Activated CD8-positive, alpha-beta memory T cell treated with anti-CD3 and anti-CD28 coated beads, Interleukin-2, amount 10 ng/mL, durations not matched to agents 7 days and 5 days (primary cell): ENCODE measurements at places on chromosomes 1 and 21. TPM values are rescaled to one million over a fixed set of nuclear protein-coding genes. Genes with fewer than 3 reads are reported as not detected.

The COL11A1 gene
- total RNA-seq, result not detected

The ALG14 gene
- total RNA-seq, result 2.8 TPM

The MAP3K7CL gene
- total RNA-seq, result 9.3 TPM

The KIF1B gene
- total RNA-seq, result 21.3 TPM

The LSS gene
- 49.5 TPM for total RNA-seq

DNA sequence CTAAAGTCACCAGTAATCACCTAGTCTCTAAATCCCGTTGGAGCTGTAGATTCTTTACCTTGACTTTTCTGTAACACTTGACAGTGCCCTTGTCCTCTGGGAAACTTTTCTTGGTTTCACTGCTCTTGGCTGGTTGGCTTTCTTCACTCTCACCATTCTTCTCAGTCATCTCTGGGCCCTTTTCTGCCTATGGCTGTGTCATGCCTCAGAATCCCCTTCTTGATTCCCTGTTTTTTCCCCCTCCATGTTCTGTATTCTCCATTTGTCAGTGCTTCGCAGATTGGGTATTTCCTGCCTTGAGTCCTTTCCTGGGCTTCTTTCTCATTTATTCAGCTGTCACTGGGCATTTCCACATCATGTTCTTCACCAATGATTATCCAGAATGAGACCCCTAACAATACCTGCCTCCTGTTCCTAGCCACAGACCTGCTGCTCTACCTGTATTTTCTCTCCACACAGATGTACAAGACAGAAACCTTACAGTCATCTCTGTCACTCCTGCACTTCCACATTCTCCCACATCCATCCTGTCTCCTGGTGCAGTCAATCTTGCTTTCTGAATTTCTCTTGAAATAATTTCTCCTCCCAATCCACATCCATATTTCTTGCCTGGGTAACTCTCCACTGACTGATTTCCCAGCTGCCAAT, 14.7 kb downstream of the UCK2 start:
- no peak for DNase-seq
- no peaks in the 10 kb centered on the region for H3K27me3 ChIP-seq
- H3K36me3 ChIP-seq, result peaks cover 13% of the 10 kb centered on the region
- no peak overlapping the region for H3K4me3 ChIP-seq
- peak overlapping the region; percentile 5 for H3K27ac ChIP-seq

GRCh38 chr1:156063997-156064285, 3.0 kb downstream of the RAB25 start:
- no peaks in the 10 kb centered on the region for H3K27me3 ChIP-seq
- no peak overlapping the region for H3K4me3 ChIP-seq
- peaks cover 18% of the 10 kb centered on the region for H3K4me1 ChIP-seq
- no peaks in the 10 kb centered on the region for H3K36me3 ChIP-seq

- DNase-seq, result no peak
- peak overlapping the region; percentile 96 for H3K27ac ChIP-seq
- H3K4me1 ChIP-seq, result peaks cover 54% of the 10 kb centered on the region
- no peaks in the 10 kb centered on the region for H3K27me3 ChIP-seq
Observed at GRCh38 chr1:156740237-156740740, 599 bp downstream of the MRPL24 start.

GRCh38 chr1:221727146-221728036, 14.5 kb downstream of the DUSP10 start:
- no peaks in the 10 kb centered on the region for H3K27me3 ChIP-seq
- peaks cover 78% of the 10 kb centered on the region for H3K4me1 ChIP-seq
- no peak for DNase-seq
- peak overlapping the region; percentile 31 for H3K4me3 ChIP-seq
- H3K36me3 ChIP-seq, result peaks cover 72% of the 10 kb centered on the region
- peak overlapping the region; percentile 92 for H3K27ac ChIP-seq

GRCh38 chr1:184093071-184093470, 41.5 kb downstream of the TSEN15 start:
- DNase-seq, result no peak
- H3K36me3 ChIP-seq, result peaks cover 11% of the 10 kb centered on the region
- no peaks in the 10 kb centered on the region for H3K4me1 ChIP-seq
- H3K27ac ChIP-seq, result no peak overlapping the region

DNA sequence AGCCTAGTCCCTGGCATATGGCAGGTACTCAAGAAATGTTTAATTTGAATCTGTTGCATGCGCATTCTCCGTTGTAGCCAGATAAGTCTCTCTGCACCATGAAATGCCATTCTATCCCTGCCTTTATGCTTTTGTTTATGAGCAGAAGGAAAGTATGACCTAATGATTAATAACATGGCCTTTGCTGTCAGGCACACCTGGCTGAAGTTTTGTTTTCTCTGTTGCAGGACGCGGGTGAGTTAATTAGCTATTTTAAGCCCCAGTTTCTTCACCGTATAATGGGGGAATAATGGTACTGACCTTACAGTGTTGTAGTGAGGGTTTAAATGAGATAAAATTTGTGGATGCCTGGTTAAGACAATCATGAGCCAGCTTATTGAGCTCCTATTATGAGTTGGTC, 87.7 kb downstream of the ST6GALNAC3 start:
- DNase-seq, result no peak
- H3K4me3 ChIP-seq, result no peak overlapping the region
- no peaks in the 10 kb centered on the region for H3K27me3 ChIP-seq
- no peaks in the 10 kb centered on the region for H3K36me3 ChIP-seq
- H3K4me1 ChIP-seq, result no peaks in the 10 kb centered on the region

DNA sequence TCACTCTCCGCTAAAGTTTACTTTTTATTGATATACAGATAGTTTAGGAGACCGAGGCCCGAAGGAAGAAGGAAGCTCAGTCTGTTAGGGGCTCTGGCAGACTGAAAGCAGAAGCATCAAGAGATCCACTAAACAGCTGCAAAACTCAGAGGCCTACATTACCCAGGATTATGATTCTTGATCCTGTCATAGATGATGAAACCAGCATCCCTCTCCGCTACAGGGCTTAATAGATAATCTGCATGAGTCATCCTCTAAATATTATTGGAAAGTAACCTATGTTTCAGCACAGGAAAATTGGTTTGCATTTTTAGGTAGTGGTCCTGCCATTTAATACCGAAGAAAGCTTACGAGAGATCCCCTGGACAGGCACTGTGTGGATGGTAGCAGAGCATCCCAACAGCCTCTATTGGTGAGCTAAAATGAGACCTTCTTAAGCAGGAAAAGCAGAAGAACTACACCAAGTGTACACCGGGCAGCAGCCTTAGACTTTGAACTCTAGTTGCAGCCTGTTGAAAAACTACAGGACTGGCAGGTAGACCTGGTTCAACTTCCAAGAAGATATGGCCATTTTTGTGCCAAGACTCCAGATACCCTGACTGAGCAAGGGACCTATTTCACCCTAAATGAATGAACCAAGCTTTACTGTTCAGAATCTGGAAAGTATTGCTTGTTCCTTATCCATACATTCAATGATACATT, 6.8 kb downstream of the CASQ2 start:
- H3K36me3 ChIP-seq, result no peaks in the 10 kb centered on the region
- H3K4me1 ChIP-seq, result no peaks in the 10 kb centered on the region
- H3K27me3 ChIP-seq, result peaks cover 11% of the 10 kb centered on the region
- no peak for DNase-seq

DNA sequence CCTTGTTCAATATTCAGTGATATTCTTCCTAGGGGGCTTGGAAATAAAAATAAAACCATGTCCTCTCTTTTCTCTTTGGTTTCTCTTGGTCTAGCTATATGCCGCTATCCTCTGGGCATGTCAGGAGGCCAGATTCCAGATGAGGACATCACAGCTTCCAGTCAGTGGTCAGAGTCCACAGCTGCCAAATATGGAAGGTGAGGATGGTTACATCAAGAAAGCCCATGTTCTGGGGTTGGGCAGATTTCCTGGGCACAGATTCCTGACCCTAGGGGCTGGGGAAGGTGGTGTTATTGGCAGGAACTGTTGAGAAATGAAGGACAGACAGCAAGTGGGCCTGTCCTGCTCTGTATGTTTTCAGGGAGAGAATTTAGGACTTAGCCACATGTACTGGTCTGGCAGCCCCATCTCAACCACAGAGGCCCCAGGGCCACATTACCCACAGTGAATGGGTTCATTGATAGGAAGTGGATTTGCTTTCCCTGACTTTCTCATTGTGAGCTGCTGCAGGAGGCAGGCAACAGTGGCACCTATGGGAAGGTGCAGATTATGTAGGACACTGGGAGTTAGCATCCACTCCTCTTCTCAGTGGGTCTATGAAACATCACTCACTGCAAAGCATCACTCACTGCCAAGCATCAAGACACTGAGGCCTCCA, 37.4 kb upstream of the HSD17B7 start:
- DNase-seq, result no peak
- no peaks in the 10 kb centered on the region for H3K4me1 ChIP-seq
- H3K27me3 ChIP-seq, result peaks cover 6% of the 10 kb centered on the region
- H3K4me3 ChIP-seq, result no peak overlapping the region
- H3K27ac ChIP-seq, result no peak overlapping the region

- no peak for DNase-seq
- no peak within 1 kb of the TSS for H3K27ac ChIP-seq
- no peaks in the 10 kb centered on the region for H3K36me3 ChIP-seq
- peaks cover 78% of the 10 kb centered on the region for H3K27me3 ChIP-seq
- H3K4me1 ChIP-seq, result peaks cover 4% of the 10 kb centered on the region
Observed at GRCh38 chr1:146021622-146022402, at the start of gene HJV. HJV (minus strand) TSS chr1:146021735; CDS start chr1:146020231, 1,504 bp downstream.

DNA sequence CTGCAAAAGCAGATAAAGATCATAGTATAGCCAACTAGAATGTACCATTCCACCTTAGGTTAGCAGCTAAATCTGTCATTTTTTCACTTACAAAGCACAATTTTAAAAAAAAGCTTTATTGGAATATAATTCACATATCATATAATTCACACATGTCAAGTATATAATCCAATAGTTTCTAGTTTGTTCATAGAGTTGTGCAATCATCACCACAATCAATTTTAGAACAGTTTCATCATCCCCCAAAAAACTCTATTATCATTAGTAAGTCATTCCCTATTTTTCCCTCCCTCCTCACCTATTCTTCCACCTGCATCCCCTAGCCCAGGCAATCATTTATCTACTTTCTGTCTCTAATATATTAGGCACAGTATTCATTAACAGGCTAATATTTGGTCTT, 32.0 kb upstream of the INSL5 start:
- peaks cover 3% of the 10 kb centered on the region for H3K27me3 ChIP-seq
- no peak overlapping the region for H3K4me3 ChIP-seq
- no peak for DNase-seq
- no peaks in the 10 kb centered on the region for H3K4me1 ChIP-seq
- no peaks in the 10 kb centered on the region for H3K36me3 ChIP-seq
- no peak overlapping the region for H3K27ac ChIP-seq

- DNase-seq, result no peak
- H3K4me3 ChIP-seq, result no peak overlapping the region
- no peak overlapping the region for H3K27ac ChIP-seq
- peaks cover 36% of the 10 kb centered on the region for H3K36me3 ChIP-seq
- no peaks in the 10 kb centered on the region for H3K27me3 ChIP-seq
Observed at GRCh38 chr1:150628766-150629114, 672 bp downstream of the ENSA start.

DNA sequence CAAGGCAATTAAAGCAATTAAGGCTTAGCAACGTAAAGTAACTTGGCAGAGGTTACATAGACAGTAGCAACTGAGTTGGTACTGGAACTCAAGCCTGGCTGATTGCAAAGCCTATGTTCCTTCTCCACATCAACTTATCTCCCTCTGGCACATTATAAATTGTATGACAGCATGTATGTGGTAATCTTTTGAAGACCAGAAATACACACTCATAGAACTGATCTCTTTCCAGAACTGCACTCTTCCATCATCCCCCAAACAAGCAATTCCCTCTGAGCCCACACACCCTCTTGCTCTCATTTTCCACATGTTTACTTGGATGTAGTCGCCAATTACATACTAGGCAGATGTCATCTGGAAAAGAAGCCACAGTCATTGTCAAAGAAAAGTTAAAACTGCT, 502.2 kb downstream of the PLPP3 start:
- H3K4me3 ChIP-seq, result no peak overlapping the region
- no peaks in the 10 kb centered on the region for H3K4me1 ChIP-seq
- no peaks in the 10 kb centered on the region for H3K27me3 ChIP-seq
- H3K36me3 ChIP-seq, result no peaks in the 10 kb centered on the region

GRCh38 chr1:223341121-223341520, 22.9 kb downstream of the SUSD4 start:
- H3K4me3 ChIP-seq, result no peak overlapping the region
- H3K27me3 ChIP-seq, result no peaks in the 10 kb centered on the region
- no peak for DNase-seq
- no peak overlapping the region for H3K27ac ChIP-seq
- H3K36me3 ChIP-seq, result no peaks in the 10 kb centered on the region

GRCh38 chr21:31938330-31939301, 65.8 kb downstream of the HUNK start:
- no peak overlapping the region for H3K4me3 ChIP-seq
- H3K4me1 ChIP-seq, result no peaks in the 10 kb centered on the region
- no peak overlapping the region for H3K27ac ChIP-seq
- no peak for DNase-seq
- H3K36me3 ChIP-seq, result no peaks in the 10 kb centered on the region
- peaks cover 13% of the 10 kb centered on the region for H3K27me3 ChIP-seq

GRCh38 chr21:42317341-42317741, 2.1 kb upstream of the TFF3 start:
- H3K36me3 ChIP-seq, result no peaks in the 10 kb centered on the region
- no peak overlapping the region for H3K4me3 ChIP-seq
- H3K27ac ChIP-seq, result no peak overlapping the region
- DNase-seq, result peak; percentile 14

DNA sequence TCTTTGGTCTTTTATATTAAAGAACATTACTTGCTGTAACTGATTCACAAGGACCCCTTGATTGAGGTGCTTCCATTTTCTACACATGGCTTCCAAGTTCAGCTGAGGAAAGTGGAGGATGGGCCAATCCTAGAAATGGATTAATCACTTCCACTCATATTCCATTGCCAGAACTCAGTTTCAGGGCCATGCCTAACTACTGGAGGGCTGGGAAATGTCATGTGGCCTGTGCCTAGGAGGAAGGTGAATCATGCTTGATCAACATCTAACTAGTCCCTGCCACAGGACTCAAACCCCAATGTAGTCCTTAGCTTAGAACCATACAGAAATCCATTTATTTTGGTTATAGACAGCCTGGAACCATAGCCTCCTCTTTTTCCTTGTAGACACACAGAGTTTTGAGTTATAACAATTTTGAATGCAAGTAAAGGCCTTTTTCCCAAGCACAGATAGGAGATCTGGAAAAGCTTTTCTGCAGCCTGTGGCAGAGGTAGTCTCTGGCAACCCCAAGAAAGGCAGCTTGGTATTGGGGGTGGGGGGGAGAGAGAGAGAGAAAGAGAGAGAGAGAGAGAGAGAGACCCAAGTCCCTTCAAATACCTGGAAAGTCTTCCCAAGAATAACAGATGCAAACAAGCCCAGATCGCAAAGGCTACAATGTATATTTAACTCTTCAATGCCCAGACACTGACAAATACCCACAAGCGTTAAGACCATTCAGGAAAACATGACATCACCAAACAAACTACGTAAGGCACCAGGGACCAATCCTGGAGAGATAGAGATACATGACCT, 12.5 kb downstream of the MAST2 start:
- H3K27ac ChIP-seq, result no peak overlapping the region
- peaks cover 11% of the 10 kb centered on the region for H3K4me1 ChIP-seq
- no peak for DNase-seq
- no peaks in the 10 kb centered on the region for H3K27me3 ChIP-seq
- no peak overlapping the region for H3K4me3 ChIP-seq

GRCh38 chr1:167453123-167453522, 65.2 kb downstream of the CD247 start:
- H3K27me3 ChIP-seq, result no peaks in the 10 kb centered on the region
- H3K4me3 ChIP-seq, result peak overlapping the region; percentile 43
- H3K27ac ChIP-seq, result peak overlapping the region; percentile 75
- H3K36me3 ChIP-seq, result peaks cover 12% of the 10 kb centered on the region
- no peak for DNase-seq
- H3K4me1 ChIP-seq, result peaks cover 76% of the 10 kb centered on the region

- DNase-seq, result no peak
- H3K4me3 ChIP-seq, result peak overlapping the region; percentile 12
- peaks cover 8% of the 10 kb centered on the region for H3K36me3 ChIP-seq
- peak overlapping the region; percentile 78 for H3K27ac ChIP-seq
Observed at GRCh38 chr1:101128211-101128727, 102.7 kb upstream of the DPH5 start.
